ENCODE measurements at places on chromosomes 7 and 10.

DNA sequence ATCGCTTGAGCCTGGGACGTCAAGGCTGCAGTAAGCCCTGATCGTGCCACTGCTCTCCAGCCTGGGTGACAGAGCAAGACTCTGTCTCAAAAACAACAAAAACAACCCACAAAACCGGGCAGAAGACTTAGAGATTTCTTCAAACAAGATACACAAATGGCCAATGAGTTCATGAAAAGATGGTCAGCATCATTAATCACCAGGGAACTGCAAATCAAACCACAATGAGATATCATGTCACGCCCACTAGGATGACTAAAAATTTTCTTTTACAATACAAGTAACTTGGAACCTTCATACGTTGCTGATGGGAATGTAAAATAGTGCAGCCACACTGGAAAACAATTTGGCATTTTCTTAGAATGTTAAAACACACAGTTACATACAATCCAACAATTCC, 77.3 kb upstream of the GRID1 start:
- DNase-seq = no peak

GRCh38 chr7:945147-945555, 9.3 kb downstream of the ADAP1 start:
- DNase-seq = no peak

DNA sequence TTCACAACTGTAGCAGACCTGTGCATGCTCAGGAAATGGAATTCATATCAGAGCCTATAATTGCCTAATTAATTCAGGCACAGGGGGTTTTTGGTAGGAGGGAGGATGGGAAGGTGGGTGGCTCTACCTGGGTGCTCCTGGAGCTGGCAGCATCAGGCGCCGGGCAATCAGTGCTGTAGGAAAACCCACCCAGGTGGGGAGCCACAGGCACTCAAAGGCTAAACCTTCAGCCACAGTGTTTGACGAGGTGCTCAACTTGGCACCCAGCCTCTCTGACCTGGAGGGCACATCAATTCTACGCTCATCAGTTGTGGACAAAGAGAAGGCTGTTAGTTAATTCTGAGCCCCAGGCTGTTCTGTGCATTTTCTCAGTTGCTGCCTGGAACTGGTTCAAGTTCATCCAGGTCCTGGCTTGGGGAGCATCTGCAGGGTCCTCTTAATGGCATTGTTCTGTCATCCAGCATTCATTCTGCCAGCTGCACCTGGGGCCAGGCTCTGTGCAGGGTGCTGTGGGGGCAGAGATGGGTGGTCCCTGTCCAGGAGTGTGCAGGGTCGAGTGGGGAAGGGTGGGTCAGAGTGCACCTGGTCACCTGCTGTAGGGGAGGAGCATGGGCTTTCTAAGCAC, 54.1 kb upstream of the NPTX2 start:
- no peak for DNase-seq

- no peak for DNase-seq
Measured at GRCh38 chr7:78284945-78285344, 486.4 kb downstream of the PHTF2 start.

DNA sequence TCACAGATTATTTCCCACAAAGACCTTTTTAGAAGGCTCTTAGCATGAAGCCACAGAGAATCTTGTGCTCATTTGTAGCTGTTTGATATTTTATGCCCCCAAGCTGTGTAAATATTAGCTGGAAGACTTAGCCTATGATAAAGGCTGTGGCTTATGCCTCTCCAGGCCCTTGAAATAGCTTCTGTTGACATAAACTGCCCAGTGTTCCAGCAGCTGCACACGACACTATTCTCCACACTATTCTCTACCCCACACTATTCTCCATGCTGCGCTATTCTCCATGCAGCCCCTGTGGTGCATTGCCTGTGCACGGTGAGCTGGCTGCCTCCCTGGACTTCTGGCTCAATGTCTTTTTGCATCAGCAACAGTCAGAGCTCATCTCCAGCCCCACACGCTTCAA, 13.1 kb downstream of the DDC start:
- DNase-seq = peak; percentile 97

- no peak for DNase-seq
Measured at GRCh38 chr10:33612116-33612515, 277.6 kb upstream of the NRP1 start.

GRCh38 chr10:61629576-61629975, 33.2 kb upstream of the CABCOCO1 start:
- no peak for DNase-seq

DNA sequence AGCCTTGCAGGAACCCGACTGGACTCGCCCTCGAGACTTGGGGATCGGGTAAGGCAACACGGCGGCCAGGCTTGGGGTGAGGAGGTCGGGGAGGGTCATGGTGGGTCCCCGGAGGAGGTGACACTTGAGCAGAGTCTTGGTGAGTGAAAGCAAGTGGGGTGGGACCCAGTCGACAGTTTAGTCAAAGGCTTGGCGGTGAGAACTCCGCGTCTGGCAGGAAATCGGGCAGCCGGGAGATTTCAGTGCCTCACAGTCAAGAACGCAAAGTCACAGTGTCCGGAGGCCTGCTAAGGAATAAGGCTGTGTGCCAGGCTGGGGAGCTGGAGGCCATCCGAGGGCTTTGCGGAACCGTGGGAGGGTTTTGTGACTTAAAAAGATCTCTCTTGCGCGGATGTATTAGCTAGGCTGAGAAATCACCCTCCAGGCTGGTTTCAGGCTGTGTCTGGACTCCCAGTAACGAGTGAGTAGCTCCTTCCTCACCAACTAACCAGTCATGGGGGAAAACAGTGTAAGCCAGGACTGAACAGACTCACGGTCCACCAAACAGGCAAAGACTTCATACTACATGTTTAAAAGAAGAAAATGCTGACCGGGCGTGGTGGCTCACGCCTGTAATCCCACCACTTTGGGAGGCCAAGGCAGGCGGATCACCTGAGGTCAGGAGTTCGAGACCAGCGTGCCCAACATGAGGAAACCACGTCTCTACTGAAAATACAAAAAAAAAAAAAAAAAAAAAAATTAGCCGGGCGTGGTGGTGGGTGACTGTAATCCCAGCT, 613 bp downstream of the AP5Z1 start:
- DNase-seq = no peak

DNA sequence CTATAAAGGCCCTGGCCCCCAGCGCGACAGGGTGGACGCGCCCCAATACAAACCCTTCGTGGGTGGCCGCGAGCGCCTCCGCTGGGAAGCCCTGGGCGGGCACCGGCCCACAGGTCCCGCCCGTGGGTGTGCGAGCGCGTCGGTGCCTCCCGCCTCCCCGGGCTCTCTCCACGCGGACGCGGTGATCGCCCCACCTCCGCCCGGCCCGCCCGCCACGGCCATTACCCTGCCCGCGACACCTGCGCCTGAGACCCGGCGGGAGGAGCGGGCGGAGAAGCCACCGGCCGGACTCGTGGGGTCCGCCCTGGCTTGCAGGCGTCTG, 81.2 kb downstream of the PAX2 start:
- DNase-seq = no peak

DNA sequence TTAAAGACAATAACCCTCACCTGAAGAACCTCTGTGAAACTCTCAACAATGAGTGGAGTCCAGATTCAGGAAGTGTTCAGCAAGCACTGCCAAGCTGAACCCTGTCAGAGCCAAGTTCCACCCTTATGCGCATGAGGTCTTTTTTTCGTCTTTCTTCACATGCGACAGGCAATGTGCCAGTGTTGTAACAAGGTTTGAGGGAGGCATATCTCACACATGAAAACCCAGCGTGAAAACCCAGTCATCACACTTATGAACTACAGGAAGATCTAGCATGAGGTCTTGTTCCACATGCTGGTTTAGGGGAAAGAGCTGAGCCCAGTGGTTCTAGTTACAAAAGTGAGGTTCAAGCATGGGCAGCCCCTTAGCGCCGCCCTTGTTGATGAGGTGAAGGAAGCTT, 49.7 kb downstream of the RABGEF1 start:
- DNase-seq = no peak

GRCh38 chr7:64098-64915, 128.1 kb upstream of the FAM20C start:
- DNase-seq = no peak

DNA sequence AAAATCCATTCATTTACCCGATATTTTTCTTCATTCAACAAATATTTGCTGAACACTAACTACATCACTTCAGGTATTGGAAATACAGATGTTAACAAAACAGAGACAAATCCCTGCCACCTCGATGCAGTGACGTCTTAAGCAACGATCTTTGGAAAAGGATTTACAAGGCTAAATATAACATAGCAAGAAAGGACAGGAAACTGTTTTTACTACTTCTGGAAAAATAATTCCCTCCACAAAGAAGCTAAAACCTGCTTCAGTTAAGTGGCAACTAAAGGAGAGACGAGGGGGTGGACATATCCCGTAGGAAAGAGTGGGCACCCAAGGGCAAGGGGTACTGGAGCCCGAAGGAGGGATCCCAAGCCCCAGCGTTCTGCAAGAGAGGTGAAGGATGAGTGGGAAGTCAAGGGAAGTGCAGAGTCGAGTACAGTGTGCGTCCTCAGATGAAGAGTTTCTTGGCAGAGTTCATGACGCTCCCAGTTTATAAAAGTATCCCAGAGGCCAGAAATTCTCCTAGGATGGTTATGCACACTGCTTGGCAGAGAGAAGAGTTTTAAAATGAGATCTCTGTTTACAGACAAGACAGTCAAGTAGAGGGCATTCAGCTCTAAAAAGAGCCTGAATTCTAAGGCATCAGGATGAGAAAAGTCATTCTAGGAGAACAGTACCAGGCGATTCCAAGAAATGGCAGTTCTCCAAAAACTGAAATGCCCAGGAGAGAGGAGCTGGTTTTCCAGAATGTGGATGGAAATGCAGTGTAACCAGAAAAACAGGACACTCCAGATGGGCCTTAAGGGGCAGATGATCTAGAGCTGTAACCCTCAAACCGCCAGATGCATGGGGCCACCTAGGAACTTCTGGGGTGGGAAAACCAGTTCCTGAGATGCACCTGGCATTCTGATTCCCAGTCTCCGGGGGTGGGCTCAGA, 97.3 kb downstream of the GRB10 start:
- peak; percentile 9 for DNase-seq

DNA sequence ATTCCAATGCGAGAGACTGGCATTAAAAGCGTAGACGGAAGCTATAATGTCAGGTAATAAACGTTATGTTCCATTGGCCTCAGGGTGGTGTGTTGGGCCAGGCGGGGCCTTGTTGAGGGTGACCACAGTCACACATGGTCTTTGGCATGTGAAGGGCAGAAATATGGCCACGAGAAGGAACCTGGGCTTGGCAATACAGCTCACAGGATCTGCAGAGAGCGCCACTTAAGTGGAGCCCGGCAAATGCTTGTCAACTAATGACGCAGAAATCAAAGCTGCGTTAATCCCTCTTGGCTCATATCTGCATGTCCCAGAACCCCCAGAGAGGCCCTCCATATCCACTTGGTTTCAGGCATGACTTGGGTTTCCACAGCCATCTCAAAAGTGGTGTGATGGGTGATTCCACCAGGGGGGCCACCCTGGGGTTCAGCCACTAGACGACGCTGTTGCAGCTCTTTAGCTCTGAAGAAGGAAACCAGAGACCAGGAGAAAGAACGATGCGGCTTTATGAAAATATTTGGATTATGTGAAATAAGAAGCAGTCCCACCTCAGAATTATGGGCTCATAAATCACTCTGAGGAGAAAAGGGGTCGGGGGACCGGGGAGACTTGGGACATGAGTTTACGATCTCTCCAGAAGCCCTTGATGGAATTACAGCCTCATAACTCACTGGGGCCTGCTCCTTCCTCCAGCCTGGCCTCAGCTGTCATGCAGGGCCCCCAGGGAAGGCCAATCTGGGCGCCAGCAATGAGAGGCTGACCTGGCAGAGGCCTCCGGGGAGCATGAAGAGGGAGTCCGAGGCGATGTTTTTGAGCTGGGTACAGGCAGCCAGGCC, 462.5 kb downstream of the PLXNA4 start:
- no peak for DNase-seq

DNA sequence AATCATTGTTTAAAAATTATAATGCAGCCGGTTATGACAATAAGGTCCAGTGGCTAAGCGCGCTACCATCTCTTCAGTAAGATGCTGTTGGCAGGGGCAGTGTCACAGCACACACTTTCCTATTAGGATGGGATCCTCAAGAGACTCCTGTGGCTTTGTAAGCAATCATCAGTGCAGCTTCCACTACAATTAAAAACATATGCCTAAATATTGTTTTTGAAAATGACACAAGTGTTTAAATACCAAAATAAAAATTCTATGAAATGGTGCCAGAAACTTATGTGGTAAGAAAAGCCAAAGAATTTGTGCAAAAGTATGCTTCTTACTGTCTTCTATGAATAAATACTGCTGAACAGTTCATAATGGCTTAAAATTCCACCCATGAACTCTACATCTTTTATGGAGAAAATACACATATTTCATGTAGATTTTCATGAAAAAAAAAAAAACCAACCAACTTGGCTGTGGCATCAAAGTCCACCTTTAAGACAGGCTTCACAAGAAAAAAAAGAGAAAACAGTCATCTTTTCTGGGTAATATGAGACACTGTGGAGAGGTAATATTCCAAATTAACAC, 132.8 kb downstream of the SEMA3C start:
- DNase-seq = no peak

DNA sequence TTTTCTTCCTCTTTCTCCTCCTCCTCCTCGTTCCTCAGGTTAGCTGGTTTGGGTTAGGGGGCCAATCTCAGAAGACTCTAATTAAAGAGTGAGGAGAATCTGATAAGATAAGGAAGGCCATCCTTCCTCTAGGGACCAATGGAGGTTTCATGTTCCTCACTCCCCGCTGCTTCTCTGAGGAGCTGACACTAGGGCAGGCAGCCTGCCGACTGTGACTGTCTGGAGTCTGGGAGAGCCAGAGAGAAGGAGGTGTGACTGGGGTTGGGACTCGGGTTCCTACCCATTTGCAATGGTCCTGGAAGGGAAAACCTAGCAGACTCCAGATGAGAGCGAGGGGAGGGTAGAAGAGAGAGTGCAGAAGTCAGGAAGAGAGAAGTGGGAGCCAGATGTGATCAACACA, 15.3 kb downstream of the PAX2 start:
- no peak for DNase-seq

GRCh38 chr10:112678987-112679386, 232.0 kb downstream of the VTI1A start:
- DNase-seq = no peak

DNA sequence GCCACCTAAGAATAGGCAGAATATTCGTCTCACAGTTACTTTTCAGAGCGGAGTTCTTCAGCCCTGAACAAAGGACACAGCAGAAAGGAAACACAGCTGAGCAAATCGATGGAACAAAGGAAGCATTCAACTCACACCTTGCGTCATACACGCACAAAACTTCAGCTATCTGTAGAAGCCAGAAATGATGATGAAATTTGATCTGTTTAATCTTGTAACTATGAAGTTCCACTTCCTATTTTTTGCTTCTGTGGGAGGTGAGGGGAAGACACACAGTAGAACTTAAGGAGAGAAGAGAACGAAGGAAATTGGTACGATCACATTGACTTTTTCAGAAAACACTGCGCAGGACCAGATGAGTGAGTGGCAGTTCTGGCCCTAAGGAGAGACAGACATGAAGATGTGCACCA, 26.2 kb downstream of the FAM171A1 start:
- DNase-seq = no peak

GRCh38 chr7:87948371-87948770, 14.3 kb downstream of the ADAM22 start:
- no peak for DNase-seq

GRCh38 chr7:154867068-154867467, 135.9 kb downstream of the PAXIP1 start:
- no peak for DNase-seq
